ENCODE measurements at places on chromosomes 3 and 15.

DNA sequence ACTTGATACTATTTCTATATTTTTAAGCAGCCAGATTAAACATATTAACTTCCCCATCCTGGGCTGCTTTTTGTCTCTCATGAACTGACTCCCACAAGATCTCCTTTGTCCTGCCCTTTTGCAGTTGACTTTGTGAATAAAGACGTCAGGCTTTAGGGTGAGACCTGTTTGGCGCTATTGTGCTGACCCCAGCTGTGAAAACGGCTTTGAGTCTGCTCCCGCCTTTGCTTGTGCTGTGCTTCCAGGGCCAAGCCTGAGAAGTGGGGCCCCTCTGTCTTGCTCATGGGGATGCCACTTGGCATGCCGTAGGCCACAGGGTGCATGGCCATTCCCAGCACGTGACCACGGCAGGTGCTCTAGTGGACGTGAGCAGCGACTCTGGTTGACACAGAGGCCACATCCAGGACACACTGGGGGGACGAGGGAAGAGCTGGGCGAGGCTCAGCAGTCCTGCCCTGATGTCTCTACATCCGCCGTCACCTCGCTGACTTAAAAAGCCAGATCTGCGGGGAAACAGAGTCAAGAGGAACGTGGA is 268.9 kb upstream of the LYSMD4 start:
- DNase-seq = no peak

- DNase-seq = peak; percentile 15
Observed at GRCh38 chr15:99566157-99566897, 543 bp downstream of the MEF2A start.

DNA sequence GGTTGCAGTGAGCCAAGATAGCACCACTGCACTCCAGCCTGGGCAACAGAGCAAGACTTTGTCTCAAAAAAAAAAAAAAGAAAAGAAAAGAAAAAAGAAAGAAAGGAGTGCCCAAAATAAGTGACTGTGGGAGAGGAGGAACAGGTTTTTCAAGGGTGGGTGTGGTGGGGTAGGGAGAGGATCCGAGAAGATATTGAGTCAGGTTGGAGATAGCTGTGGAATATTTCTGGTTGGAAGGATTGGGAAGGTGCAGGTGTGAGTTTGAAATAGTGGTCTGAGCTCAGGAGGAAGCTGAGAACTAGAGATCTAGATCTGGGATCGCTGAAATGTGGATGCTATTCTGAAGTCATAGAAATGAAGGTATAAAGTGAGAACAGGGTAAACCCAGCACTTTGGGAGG is 7.8 kb downstream of the SCAMP2 start:
- DNase-seq = no peak

DNA sequence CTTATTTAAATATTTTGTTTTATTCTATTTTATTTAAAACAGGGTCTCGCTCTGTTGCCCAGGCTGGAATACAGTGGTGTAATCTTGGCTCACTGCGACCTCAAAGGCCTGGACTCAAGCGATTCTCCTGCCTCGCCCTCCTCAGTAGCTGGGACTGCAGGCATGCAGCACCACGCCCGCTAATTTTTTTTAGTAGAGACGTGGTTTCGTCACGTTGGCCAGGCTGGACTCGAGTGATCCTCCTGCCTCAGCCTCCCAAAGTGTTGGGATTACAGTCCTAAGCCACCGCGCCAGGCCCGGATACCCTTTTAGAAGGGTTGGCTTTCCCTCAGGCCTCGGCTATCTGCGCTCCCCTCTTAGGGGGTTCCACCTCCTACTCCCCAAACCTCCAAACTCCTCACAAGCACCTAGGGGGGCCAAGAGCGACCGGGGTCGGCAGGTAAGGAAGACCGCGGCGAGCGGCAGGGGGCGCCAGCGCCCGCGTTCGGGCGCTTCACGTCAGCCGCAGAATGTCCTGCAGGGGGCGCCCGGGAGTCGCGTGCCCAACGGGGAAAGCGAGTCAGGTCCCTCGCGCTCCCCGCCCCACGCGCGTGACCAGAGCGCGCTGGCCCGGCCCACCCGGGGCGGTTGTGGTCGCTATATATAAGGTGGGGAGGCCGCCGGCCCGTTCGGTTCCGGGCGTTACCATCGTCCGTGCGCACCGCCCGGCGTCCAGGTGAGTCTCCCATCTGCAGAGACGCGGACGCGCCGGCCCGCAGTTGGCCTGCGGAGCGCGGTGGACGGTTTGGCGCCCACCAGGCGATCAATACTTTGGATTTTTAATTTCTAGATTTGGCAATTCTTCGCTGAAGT is 51.8 kb upstream of the GATM start:
- DNase-seq = peak; percentile 58

DNA sequence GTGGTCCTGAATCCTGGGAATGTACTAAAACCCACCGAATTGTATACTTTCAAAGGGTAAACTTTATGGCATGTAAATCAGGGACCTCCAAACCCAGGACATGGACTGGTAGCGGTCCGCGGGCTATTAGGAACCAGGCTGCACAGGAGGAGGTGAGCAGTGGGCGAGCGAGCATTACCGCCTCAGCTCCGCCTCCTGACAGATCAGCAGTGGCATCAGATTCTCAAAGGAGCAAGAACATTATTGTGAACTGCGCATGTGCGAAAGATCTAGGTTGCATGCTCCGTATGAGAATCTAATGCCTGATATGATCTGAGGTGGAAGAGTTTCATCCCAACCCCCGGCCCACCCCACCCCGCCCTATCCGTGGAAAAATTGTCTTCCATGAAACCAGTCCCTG is 22.2 kb downstream of the HEG1 start:
- DNase-seq = no peak

GRCh38 chr15:67992834-67993233 is 61.3 kb upstream of the PIAS1 start:
- no peak for DNase-seq

- no peak for DNase-seq
Observed at GRCh38 chr15:89494031-89494430, 2.4 kb downstream of the RHCG start.

GRCh38 chr3:58391156-58391865 is 42.3 kb downstream of the PDHB start:
- DNase-seq = no peak

- peak; percentile 63 for DNase-seq
Observed at GRCh38 chr3:126752303-126753190, 48.5 kb downstream of the CHCHD6 start.

DNA sequence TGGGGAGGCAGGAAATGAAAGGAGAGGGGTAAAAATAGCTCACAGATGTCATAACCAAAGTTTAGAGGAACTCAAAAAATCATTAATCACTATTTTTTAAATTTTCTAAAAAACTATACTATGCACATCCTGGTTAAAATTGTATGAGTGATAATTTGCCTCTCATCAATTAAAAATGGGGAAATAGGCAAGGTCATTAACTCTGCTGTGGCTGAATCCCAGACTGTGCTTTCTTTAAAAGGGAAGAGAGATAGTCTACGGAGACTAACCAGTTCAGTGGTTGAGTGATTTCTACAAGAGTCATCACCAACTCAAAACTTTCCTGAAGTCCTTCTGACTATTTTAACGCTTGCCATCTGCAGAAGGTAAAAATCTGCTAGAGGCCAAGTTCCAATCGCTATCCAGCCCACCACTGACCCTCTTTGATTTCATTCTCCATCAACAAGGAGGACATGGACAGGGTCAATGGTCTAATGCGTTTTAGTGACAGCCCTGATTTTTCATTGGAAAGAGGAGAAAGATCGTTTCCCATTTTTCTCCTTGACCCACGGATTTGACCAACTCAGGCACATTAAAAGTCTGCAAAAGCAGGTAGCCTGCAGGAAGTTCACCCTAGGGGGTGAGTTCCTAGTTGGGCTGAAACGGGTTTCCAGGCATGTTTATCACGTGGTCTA is 850 bp downstream of the SUCLG2 start:
- no peak for DNase-seq

DNA sequence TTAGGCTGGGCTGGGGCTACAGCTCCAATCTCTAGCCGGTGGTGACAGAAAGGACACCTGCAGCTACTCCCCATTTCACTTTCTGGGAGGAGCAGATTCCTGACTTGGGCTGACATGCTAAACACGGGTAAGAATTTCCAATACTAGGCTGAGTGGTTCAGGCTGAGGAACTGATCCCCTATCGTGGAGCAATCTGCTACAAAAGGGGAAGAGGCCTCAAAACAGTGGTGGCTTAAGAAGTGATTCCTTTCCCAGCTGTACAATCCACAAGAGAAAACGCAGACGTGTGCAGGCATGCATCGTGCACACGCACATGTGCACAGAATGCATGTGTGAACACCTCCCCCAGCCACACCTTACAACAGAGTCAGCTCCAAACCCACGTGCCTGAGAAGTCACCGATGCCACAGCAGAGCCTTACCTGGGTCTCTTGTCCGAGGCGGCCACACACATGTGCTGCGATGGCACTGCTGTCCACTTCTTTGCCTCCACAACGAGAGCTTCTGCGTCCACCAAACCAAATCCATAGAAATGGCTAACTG is 86.7 kb upstream of the SNRPA1 start:
- no peak for DNase-seq

- no peak for DNase-seq
Observed at GRCh38 chr15:77901921-77902750, 175.4 kb downstream of the TBC1D2B start.

DNA sequence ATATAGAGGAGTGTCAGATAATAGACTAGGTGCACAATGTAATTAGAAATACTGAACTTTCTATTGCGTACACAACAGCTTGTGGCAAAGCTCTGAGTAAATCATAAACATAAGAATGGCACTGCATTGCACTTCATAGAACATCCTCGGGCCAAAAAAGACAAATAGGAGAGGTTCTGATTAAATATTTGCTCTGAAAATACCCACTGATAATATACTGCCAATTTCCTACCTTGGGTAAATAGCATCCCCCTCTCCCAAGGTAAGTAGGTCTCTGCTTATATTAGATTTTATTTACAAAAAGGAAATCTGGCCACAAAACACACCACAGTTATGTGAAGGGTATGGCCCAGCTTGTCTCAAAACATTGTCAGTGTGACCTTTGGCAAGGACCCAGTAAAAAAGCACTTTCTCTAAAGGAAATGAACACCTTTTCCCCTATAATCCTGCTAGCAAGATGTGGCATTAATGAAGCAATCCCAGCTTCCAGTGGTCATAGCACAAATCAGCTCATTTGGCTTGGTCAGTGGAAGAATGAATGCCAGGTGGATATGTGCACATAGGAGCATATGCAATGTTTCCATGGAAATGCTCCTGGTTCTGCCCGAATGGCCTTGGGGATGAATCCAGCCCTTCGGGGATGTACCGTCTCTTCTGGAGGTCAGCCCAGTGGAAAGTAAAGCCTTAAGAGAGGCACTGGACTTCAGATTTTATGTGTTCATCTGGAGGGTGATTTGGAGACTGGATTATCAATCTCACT is 315.9 kb downstream of the LSAMP start:
- peak; percentile 21 for DNase-seq

DNA sequence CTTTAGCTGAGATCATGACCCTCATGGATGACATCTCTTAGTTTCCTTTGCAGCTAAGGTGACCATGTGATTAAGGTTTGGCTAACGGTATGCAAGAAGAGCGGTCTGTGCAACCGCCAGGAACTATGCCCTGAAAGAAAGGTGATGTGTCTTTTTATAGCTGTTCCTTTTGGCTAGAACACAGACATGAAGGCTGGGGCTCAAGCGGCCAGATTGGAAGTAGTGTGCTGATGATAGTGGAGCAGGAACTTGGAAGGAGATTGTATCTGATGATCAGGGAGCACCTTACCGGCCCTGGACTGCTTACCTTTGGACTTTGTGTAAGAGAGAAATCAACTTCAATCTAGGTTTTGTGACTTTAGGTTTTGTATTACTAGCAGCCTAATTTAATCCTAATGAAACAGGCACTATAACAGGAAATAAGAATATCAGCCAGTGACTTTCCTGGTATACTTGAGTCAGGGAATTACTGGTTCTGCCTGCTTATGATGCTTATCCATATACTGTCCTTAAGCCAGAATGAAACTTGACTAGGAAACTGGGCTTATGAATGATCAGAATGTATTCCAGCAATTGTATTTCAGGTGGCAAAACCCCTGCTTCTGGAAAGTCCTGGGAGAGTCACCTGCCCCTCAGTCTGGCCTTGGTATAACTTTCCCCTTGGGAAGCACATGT is 164.3 kb upstream of the LRIG1 start:
- DNase-seq = no peak

DNA sequence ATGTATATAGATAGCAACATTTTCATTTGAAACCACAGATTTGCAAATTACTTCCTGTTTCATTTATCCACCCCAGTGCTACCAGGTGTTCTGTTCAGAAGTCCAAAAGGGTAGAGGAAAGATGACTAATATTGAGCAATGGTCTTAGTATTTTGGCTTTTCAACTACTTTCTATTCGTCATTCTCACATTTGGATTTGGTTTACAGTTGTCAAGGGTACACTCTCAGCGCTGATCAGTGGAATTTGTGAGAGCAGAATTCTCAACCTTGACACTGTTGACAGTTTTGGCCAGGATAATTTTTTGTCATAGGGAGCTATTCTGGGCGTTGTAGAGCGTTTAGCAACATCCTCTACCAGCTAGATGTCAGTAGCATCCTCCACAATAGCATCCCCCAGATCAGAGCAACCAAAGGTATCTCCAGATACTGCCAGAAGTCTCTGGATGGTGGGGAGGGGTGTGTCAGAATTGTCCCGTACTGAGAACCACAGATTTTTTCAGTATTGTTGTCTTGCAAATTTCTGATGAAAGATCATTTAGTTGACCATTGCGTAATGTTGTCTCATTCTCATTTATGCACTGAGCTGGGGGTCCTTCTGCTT is 4.2 kb downstream of the HMCES start:
- DNase-seq = no peak

- DNase-seq = no peak
Observed at GRCh38 chr15:26580943-26581342, 191.9 kb downstream of the GABRB3 start.

DNA sequence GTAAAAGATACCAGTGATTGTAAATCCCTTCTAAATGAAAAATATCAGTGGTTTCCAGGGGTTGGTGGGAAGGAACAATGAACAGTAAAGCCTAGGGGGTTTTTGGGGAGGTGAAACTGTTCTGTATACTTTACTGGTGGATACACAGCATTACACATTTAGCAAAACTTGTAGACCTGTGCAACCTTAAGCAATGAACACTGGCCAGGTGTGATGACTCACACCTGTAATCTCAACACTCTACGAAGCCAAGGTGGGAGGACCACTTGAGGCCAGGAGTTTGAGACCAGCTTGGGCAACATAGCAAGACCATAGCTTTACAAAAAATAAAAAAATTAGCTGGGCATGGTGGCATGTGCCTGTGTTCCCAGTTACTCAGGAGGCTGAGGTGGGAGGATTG is 1.8 kb downstream of the CCDC13 start:
- DNase-seq = no peak

DNA sequence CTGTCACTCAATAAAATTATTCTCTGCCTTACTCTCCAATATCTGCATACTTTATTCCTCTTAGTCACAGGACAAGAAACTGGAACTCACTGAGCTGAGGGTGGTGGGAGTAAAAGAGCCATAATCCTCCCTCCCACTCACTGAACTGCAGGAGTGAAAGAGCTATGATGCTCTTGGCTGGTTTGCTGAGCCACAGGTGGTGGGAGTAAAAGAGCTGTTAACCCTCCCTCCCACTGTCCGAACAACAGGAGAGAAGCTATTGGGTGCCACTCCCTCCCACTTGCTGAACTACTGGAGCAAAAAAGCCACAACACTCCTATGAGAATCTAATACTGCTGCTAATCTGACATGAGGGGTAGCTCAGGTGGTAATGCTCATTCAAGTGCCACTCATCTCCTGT is 391.0 kb downstream of the NSUN3 start:
- no peak for DNase-seq

Data from muscle of back (tissue), 13 donors.